ENCODE measurements at places on chromosomes 3 and 15.

- DNase-seq, result peak; percentile 56
Measured at GRCh38 chr3:45546716-45547701, 47.5 kb upstream of the LIMD1 start.

DNA sequence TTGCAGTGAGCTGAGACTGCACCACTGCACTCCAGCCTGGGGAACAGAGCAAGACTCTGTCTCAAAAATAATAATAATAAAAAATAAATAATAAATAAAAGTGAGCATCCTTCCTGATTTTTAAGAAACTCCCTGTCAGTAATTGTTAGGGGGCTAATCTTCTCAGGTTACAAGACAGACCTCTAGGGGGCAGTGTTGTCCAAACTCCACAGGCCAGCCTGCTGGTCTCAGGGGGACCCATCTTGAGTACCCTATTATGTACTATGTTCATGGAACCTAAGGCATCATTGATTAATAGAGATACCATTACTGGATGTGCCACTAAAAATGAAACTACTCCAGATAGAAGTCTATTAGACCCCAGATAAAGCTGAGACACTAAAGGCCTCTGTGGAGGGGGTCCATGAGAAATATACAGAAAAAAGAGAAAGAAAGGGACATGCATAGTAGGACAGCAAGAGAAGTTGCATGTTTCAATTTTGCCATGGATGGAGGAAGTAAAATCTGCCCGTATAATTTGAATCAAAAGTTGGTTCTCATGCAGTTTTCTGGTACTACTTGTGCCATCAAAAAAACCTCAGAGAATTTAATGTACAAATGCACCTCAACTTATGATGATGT is 85.5 kb upstream of the CDV3 start:
- DNase-seq, result peak; percentile 61

DNA sequence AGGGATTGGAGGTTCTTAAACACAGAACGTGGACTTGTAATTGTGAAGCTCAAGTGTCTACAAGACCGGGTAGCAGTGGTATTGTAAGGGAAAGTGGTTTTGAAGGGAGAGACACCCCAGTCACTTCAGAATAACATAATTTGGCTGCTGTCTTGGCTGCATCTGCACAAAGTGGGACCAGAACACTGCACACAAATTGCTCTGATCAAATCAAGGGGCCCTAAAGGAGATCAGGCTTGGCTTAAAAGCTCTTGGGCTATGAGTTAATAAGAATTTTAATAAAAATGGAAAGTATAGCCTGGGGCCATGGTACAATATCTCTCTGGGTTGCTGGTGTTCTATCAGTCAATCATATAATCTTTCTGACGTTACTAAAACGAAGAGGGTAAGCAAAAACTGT is 356.1 kb upstream of the ICE2 start:
- DNase-seq, result no peak

DNA sequence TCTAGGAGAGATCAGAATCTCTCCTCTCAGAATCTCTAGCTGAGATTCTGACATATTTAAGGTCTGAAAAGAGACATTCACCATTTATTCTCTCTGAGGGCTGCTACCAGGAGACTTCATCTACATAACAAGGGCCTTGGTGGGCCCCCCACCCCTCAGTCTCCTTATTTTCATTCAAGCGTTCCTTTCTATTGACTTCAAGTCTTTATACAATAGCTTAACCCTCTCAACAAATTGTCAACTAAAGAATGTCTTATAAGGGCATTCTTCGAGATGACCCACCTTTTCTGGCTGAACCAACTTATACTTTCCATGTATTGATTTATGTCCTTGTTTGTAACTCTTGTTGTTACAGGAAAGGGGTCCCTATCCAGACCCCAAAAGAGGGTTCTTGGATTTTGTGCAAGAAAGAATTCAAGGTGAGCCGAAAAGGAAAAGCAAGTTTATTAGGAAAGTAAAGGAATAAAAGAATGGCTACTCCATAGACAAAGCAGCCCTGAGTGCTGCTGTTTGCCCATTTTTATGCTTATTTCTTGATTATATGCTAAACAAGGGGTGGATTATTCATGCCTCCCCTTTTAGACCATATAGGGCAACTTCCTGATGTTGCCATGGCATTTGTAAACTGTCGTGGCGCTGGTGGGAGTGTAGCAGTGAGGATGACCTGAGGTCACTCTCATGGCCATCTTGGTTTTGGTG is 209.5 kb upstream of the ALCAM start:
- no peak for DNase-seq

- DNase-seq, result no peak
Measured at GRCh38 chr15:61639491-61639890, 410.4 kb upstream of the RORA start.

DNA sequence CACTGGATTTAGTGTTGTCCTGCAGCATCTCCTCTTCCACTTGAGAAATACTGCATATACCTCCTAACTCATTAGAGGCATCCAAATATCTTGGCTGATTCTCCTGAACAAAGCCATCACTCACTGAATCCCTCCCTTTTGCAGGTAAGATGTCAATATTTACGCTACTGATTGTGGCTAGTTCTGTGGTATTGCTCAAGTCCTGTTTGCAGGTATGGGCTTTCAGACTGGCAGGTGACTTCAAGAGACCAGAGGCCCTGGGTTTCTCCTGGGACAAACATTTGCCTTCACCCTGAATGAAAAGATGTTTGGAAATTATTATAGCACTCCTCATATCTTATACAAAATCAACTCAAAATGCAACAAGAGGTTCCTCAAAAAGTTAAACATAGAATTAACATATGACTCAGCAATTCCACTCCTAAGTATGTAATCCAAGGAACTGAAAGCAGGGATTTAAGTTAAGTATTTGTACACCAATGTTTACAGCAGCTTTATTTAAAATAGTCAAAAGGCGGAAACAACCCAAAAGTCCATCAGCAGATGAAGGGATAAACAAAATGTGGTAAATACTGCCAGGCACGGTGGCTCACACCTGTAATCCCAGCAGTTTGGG is 18.6 kb downstream of the NEK4 start:
- DNase-seq, result no peak
